Lung (tissue), 17 donors: ENCODE measurements at places on chromosomes 3 and 15. TPM values are rescaled to one million over a fixed set of nuclear protein-coding genes. Genes with fewer than 3 reads are reported as not detected.

DNA sequence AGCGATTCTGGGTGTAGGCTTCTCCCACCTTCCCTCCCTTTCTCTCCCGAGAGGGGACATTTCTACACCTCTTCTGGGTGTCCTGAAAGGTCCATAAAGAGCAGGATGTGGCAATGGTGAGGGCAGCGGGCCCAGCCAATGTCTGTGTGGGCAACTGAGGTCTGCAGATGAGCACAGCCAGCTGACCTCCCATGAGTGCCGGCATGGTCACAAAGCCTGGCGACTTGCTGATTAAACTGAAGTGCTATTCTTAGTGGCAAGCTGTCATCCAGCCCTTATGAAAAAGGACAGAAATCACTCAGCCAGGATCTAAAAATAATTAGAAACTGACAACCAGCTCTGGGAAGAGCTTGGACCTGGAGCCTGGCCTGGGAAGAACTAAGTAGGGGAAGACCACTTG is 124.3 kb upstream of the RGMA start:
- H3K27ac ChIP-seq = no peak overlapping the region
- no peaks in the 10 kb centered on the region for H3K4me1 ChIP-seq
- no peaks in the 10 kb centered on the region for H3K36me3 ChIP-seq
- no peak overlapping the region for H3K4me3 ChIP-seq
- DNase-seq = no peak
- no peaks in the 10 kb centered on the region for H3K27me3 ChIP-seq

GRCh38 chr3:80307844-80308243 is 540.0 kb upstream of the ROBO1 start:
- no peak overlapping the region for H3K4me3 ChIP-seq
- no peaks in the 10 kb centered on the region for H3K36me3 ChIP-seq
- H3K27ac ChIP-seq = no peak overlapping the region
- no peaks in the 10 kb centered on the region for H3K4me1 ChIP-seq
- no peak for DNase-seq
- no peaks in the 10 kb centered on the region for H3K27me3 ChIP-seq

- no peak overlapping the region for H3K4me3 ChIP-seq
- DNase-seq = no peak
- H3K36me3 ChIP-seq = peaks cover 22% of the 10 kb centered on the region
- no peaks in the 10 kb centered on the region for H3K4me1 ChIP-seq
- H3K27ac ChIP-seq = no peak overlapping the region
- no peaks in the 10 kb centered on the region for H3K27me3 ChIP-seq
Measured at GRCh38 chr3:15217011-15217671, 11.1 kb downstream of the CAPN7 start.

- no peaks in the 10 kb centered on the region for H3K36me3 ChIP-seq
- H3K27me3 ChIP-seq = no peaks in the 10 kb centered on the region
- H3K27ac ChIP-seq = no peak overlapping the region
- DNase-seq = peak; percentile 42
- peaks cover 8% of the 10 kb centered on the region for H3K4me1 ChIP-seq
Measured at GRCh38 chr3:183298701-183299153, 45.7 kb downstream of the B3GNT5 start.

DNA sequence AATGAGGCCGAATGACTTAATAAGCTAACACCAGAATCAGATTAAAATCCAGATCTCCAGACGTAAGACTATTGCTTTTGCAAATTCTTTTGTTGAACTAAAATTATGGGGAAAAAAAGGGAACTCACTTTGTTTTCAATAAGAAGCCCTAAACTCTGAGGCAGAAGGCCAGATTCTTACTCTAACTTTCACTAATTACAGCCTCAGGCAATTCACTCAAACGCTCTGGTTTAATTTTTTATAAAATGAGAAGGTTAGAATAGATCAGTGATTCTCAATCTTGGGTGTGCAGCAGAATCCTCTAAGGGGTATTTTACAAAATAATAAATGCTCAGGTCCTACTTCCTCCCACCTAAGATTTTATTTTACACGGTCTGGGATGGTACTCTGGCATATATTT is 38.1 kb downstream of the C3orf70 start:
- no peak for DNase-seq
- no peaks in the 10 kb centered on the region for H3K4me1 ChIP-seq
- no peak overlapping the region for H3K27ac ChIP-seq
- no peak overlapping the region for H3K4me3 ChIP-seq

DNA sequence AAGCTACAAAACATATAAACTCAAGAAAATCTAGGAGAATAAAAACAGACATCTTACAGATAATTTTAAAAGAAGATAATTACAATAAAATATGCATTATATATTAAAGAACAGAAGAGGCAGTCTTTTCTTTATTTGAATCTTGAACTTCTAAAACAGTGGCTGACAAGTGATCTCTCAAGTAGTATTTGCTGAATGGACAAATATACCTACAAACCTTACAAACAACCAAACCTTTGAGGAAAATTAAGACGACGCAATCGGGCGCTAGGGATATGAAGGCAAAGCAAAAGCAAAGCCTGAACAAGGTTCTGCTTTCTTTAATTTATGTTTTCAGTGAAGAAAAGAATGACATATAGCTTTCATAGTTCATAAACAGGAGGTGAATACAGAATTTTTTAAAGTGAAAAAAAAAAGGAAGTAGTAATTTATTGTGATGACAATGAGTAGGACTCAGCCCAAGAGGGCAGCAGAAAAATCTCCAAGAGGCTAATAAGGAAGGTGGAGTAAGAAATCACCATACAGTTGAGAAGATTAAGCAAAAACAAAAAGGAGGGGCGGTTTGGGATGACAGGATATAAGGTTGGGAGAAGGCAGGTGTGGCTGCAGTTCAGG is 347.8 kb downstream of the TBC1D5 start:
- H3K27ac ChIP-seq = no peak overlapping the region
- DNase-seq = no peak
- no peak overlapping the region for H3K4me3 ChIP-seq

DNA sequence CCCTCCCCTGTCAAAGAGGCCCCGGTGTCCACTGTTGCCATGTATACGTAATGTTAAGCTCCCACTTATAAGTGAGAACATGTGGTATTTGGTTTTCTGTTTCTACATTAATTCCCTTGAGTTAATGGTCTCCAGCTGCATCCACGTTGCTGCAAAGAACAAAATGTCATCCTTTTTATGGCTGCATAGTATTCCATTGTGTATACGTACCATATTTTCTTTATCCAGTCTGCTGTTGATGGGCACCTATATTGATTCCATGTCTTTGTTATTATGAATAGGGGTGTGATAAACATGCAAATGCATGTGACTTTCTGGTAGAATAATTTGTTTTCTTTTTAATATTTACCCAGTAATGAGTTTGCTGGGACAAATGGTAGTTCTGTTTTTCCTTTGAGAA is 43.3 kb upstream of the AGTR1 start:
- no peak for DNase-seq
- no peak overlapping the region for H3K4me3 ChIP-seq
- H3K27ac ChIP-seq = no peak overlapping the region

DNA sequence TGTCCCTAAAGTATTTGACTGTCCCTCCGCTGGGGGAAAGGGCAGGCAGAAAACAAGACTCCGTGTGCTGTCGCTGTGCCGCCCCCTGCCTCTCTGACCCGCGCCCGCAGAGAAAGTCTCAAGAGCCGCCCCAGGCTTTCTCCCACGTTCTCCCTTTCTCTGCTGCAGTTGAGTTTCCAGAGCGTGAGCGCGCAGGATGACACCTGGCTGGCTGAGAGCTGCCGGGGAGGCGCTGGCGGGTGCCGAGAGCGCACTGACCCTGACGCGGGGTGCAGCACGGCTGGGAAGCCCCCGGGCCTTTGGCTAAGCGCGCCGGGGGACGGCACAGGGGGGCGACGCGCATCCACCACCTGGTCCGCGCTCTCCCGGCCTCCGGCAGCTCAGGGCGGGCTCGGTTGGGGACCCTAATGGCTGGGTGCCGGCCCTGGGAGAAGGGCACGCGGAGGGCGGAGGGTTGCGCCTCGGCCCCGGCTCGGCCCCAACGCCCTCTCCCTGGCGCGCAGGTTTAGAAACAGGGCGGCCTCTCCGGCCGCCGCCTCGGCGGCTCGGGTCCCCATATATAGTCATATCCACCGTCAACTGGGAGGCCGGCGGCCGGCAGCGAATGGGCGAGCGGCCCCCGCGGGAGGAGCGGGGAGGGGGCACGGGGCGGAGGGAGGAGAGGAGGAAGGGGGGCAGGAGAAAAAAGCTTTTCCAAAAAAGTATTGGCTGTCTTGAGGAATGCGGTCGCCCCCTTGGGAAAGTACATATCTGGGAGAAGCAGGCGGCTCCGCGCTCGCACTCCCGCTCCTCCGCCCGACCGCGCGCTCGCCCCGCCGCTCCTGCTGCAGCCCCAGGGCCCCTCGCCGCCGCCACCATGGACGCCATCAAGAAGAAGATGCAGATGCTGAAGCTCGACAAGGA is at the start of gene TPM1:
Gene TPM1, plus strand, starts transcription at position 774 of the 903 bp plus-strand sequence. Its CDS starts 83 bp downstream, at position 857.
- peaks cover 8% of the 10 kb centered on the region for H3K36me3 ChIP-seq
- no peaks in the 10 kb centered on the region for H3K27me3 ChIP-seq
- no peaks in the 10 kb centered on the region for H3K4me1 ChIP-seq

DNA sequence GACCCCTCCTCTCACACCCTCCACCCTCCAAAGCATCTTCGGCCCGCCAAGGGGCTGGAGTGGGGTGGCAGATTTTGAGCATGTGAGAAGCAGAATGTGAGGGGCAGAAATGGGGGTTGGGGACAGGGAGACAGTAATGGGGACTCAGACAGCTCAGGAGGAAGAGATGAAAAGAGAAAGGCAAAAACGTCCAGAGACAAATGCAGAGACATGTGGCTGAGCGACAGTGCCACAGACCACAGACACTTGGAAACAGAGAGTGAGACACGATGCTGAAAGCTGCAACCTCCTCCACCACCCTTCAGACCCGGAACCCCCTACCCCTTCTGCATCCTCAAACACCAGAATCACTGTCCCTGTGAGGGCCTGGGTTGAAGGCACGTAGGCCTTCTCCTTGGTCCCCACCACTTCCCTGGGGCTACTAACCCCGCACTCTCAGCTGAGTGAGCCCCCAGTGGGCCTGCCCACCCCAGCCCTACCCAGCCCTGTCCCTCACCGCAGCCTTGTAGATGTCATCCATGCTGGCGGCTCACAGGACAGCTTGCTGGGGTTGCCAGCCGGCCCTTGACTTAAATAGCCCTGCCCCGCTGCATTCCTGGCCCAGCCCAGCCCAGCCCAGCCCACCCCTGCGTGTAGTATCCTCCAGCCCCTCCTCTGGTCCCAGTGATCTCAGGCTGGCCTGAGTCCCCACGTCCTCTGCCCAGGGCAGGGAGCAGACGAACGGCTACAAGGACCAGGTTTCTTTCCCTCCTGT is at the start of gene TNNC1:
Gene TNNC1, minus strand, starts transcription at position 546 of the 754 bp plus-strand sequence. Its CDS starts 26 bp downstream, at position 520.
- H3K27ac ChIP-seq = peak within 1 kb of the TSS; percentile 95
- H3K36me3 ChIP-seq = peaks cover 5% of the 10 kb centered on the region
- H3K27me3 ChIP-seq = no peaks in the 10 kb centered on the region
- no peak within 1 kb of the TSS for H3K4me3 ChIP-seq

DNA sequence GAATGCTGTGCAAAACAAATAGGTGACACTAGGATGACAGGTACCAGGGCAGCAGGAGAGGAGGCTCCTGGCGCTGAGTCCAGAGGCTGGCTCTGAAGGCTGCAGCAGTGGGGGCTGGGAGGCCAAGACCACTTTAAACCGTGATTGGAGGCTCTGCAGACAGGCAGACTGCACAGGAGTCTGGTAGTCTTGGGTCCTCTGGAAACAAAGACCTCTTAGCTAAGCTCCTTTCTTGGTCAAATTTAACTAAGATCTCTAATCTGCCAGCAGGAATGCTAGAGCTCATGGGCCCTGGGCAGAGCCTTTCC is 4.4 kb upstream of the MUSTN1 start:
- H3K27ac ChIP-seq = no peak overlapping the region
- H3K4me3 ChIP-seq = no peak overlapping the region
- peaks cover 5% of the 10 kb centered on the region for H3K4me1 ChIP-seq

- H3K36me3 ChIP-seq = peaks cover 31% of the 10 kb centered on the region
- no peaks in the 10 kb centered on the region for H3K27me3 ChIP-seq
- H3K4me3 ChIP-seq = no peak overlapping the region
Measured at GRCh38 chr3:120331076-120331475, 18.1 kb downstream of the LRRC58 start.

- H3K4me1 ChIP-seq = peaks cover 3% of the 10 kb centered on the region
- peaks cover 17% of the 10 kb centered on the region for H3K36me3 ChIP-seq
- no peak overlapping the region for H3K4me3 ChIP-seq
- no peaks in the 10 kb centered on the region for H3K27me3 ChIP-seq
- H3K27ac ChIP-seq = peak overlapping the region; percentile 10
Measured at GRCh38 chr15:90901175-90902039, 1.7 kb upstream of the MAN2A2 start.

DNA sequence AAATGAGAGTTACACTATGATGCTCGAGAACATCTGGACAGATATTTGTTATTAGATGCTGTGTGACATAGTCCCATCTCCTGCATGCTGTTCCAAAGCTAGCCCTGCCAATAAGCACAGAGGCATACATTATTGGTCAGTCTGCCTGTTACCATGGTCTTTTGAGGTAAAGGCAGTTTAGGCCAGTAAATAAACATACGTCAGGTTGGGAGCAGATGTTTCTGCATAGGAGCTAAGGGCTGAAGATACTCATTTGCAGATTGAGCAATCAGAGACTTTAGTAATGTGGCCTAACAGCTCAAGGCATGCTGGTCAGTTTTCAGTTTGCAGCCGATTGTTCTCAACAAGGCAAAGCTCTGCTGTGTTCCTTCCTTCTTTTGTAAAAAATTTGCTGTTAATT is 192.9 kb downstream of the ADAMTSL3 start:
- peaks cover 15% of the 10 kb centered on the region for H3K4me1 ChIP-seq
- no peak overlapping the region for H3K4me3 ChIP-seq
- peak overlapping the region; percentile 6 for H3K27ac ChIP-seq
- peak; percentile 60 for DNase-seq
- no peaks in the 10 kb centered on the region for H3K27me3 ChIP-seq

- peak; percentile 64 for DNase-seq
- peaks cover 7% of the 10 kb centered on the region for H3K36me3 ChIP-seq
- peaks cover 50% of the 10 kb centered on the region for H3K4me1 ChIP-seq
- H3K27ac ChIP-seq = peak overlapping the region; percentile 80
- no peaks in the 10 kb centered on the region for H3K27me3 ChIP-seq
- H3K4me3 ChIP-seq = no peak overlapping the region
Measured at GRCh38 chr3:46947981-46948791, 28.4 kb downstream of the CCDC12 start.

DNA sequence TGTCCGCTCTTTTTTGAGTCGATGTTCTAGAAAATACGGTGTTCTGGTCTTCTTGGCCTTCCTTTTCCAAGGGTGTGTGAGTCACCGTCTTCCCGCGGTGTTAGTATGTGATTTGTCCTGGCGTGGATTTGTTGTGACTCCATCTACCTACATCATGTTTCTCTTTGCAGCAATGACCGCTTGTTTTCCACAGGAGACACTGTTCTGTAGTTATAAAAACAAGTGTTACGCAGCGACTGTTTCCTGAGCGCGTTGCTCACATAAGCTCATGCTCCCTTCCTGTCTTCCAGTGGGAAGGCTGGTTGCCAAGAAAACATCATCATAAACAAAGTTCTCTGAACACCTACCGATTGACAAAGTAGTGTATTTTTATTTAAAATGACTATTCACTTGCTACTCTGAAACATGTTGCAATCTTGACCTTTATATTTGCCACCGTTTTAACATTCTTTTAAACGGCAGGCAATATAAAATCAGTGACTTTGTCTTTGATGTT is 19.0 kb downstream of the USP13 start:
- no peak overlapping the region for H3K4me3 ChIP-seq
- DNase-seq = peak; percentile 62
- peak overlapping the region; percentile 9 for H3K27ac ChIP-seq
- no peaks in the 10 kb centered on the region for H3K27me3 ChIP-seq
- no peaks in the 10 kb centered on the region for H3K36me3 ChIP-seq

GRCh38 chr15:80823995-80824394 is 44.8 kb downstream of the CEMIP start:
- no peak for DNase-seq
- no peaks in the 10 kb centered on the region for H3K36me3 ChIP-seq
- no peaks in the 10 kb centered on the region for H3K27me3 ChIP-seq
- no peak overlapping the region for H3K4me3 ChIP-seq
- H3K27ac ChIP-seq = no peak overlapping the region

Gene THSD4
- total RNA-seq = 42.4 TPM

Gene GOLGA8T
- total RNA-seq = not detected

Gene FBXL22
- total RNA-seq = 2.2 TPM

Gene FGF7
- total RNA-seq = 19.3 TPM
